Mononuclear cell (primary cell): ENCODE measurements at places on chromosomes 16 and 17. TPM values are rescaled to one million over a fixed set of nuclear protein-coding genes. Genes with fewer than 3 reads are reported as not detected.

The ATMIN gene
- total RNA-seq: 42.5 TPM

The TEKT1 gene
- not detected for total RNA-seq

The SLC38A8 gene
- total RNA-seq: not detected

The APOH gene
- total RNA-seq: not detected

The ADAM11 gene
- 0.21 TPM for total RNA-seq

The OR1A2 gene
- not detected for total RNA-seq

The ATAD5 gene
- 4.0 TPM for total RNA-seq

The UBTF gene
- total RNA-seq: 56.4 TPM

The DOC2A gene
- total RNA-seq: not detected

The DUS2 gene
- 11.3 TPM for total RNA-seq

The HSPB9 gene
- total RNA-seq: not detected

The CES3 gene
- 0.63 TPM for total RNA-seq

The NPIPB9 gene
- 15.5 TPM for total RNA-seq

The TELO2 gene
- 10.2 TPM for total RNA-seq

The C17orf58 gene
- 2.1 TPM for total RNA-seq

The SHBG gene
- total RNA-seq: not detected

The ABCA8 gene
- total RNA-seq: under 0.01 TPM

The ANKS4B gene
- total RNA-seq: not detected

The CD300H gene
- 0.73 TPM for total RNA-seq

The NDUFAF8 gene
- total RNA-seq: 9.3 TPM

The CIBAR2 gene
- total RNA-seq: not detected

The DNAAF1 gene
- total RNA-seq: 25.3 TPM

The KRT12 gene
- total RNA-seq: not detected
